ENCODE measurements at places on chromosomes 7 and 10. TPM values are rescaled to one million over a fixed set of nuclear protein-coding genes. Genes with fewer than 3 reads are reported as not detected.

DNA sequence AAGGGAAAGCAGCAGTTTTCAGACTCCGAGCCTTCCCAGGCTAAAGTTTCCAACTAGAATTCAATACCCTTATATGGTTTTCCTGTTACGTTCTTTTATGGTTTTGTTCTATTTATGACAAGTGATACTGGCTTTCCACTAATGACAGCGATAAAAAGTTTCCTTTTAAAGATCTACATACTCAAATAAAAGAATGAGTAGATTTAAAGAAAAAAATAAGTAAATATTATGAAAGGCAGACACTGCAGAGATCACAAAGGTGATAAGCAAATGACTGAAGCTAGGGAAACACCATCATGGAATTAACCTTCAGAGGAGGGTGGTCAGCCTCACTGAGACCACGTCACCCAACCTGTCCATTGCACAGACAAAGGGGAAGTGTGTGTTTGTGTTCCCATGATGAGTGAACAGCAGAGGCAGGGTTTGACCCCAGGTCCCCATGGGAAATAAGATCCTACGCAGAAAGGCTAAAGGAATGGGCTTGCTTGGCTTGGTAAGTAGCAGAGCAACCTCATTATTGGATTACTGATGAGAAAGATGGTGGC, 4.0 kb downstream of the VSIR start:
- no peak for DNase-seq

DNA sequence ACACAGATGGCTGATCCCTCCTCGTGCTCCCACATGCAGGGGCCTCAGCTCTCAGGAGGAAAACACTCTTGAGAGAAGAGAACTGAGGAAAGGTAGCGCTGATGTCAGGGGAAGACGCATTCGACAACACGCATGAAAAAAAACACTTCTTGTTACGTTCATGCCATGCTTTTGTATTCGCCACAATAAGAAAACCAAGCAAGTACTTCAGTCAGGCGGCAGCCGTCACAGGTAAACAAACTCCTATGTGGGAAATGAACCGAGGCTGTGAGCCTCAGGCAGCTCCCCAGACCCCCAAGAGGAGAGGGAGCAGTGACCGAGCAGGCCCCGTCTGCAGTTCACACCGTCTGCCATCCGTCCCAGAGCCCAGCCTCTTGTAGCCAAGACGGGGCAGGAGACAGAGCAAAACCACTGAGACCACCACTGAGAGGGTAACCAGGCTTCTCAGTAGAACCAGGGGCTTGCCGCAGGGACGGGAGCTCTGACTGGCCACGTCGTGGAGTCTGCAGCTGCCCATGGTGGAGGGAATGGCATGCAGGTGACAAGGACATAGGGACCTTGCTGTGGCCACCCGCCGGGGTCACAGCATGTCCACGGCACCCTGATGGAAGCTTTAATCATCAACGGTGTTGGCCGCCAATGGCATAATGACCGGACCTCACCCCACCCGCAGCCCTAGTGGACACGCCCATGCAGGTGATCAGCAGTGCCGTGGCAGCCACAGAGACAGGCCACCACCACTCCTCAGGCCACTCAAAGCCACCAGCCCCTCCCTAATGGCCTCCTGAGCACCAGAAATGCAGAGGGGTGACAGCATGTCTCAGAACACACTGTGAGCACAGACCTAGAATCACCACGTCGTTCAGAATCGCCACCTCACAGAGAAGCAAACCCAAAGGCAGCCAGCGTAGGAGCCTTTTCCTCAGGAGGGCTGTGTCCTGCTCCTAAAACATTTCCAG, 304.3 kb downstream of the PTPRN2 start:
- no peak for DNase-seq

- DNase-seq = no peak
Measured at GRCh38 chr7:149787428-149788299, 14.3 kb upstream of the ZNF467 start.

DNA sequence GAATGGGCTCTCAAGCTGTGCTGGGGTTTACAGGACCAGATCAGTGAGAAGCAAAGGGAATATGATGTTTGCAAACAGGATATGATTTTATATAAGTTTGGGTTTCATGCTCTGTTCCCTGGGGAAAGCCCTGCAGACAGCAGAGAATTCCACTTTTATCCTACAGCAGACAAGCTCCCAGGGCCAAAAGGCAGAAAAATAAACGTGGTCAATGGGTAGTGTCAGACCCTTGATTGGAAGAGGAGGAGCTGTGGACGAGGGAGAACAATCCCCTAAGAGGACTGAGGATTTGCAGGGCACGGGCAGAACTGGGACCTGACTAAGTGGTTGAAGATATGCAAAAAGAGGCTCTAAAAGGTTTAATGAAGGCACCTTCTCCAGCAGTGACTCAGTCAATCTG, 275.3 kb downstream of the HDAC9 start:
- DNase-seq = no peak

The ZEB1 gene
- 40.8 TPM for polyA plus RNA-seq

All from left lung (tissue), 14 donors.